ENCODE measurements at places on chromosomes 5 and 9.

DNA sequence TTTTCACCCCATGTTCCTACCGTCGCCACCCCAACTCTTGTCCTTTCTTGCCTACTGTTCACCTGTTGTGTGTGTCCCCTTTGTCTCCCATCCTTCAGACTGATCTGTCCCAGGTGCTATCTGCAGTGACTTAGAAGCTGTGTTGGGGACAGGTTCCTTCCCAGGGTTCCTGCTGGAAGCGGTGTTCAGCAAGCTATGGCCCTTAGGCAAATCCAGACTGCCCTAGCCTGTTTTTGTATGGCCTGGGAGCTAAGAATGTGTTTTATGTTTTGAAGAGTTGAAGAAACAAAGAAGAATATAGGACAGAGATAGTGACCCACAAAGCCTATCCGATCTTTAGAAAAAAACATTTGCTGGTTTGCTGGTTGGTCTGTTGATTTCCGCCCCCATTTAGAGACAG lies 236.4 kb downstream of the GOLPH3 start:
- no peak for DNase-seq

- DNase-seq = no peak
Observed at GRCh38 chr5:35438786-35439185, 178.9 kb upstream of the SPEF2 start.

DNA sequence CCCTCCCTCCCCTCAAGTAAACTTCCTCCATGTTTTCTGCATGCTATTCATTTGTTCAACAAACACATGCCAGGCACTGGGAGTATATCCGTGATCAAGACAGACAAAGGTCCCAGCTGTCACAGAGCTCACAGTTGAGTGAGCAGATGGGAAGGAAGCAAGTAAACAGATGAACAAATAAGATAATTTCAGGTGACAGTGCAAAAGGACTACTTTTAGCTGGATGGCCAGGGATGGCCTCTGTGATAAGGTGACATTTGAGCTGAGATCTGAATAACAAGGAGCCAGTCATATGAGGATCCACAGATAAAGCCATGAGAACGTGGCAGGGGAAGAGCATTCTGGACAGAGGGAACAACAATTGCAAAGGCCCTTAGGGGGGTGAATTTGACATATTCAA lies 121.7 kb upstream of the RAD23B start:
- no peak for DNase-seq

GRCh38 chr9:127767909-127768331 lies 10.5 kb downstream of the SH2D3C start:
- DNase-seq = no peak

GRCh38 chr5:42785756-42786155 lies 25.9 kb downstream of the SELENOP start:
- DNase-seq = no peak

DNA sequence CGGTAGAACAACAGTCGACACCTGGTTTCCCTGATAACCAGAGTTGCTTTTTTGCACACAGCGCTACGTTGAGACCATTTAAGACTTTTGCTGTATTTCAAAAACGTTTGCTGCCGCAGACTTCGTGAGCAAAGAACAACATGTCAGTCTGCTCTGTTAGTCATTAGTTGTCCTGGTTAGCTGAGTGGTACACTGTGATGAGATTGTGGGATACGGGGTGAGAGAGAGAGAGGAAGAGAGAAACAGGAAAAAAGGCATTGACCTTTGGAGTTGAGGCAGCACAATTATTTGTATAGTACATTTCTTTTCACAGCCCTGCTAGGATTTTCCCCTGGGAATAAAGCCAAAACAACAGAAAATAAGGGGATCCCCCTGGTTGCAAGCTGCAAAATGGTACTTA lies 306.1 kb upstream of the WWC1 start:
- no peak for DNase-seq

DNA sequence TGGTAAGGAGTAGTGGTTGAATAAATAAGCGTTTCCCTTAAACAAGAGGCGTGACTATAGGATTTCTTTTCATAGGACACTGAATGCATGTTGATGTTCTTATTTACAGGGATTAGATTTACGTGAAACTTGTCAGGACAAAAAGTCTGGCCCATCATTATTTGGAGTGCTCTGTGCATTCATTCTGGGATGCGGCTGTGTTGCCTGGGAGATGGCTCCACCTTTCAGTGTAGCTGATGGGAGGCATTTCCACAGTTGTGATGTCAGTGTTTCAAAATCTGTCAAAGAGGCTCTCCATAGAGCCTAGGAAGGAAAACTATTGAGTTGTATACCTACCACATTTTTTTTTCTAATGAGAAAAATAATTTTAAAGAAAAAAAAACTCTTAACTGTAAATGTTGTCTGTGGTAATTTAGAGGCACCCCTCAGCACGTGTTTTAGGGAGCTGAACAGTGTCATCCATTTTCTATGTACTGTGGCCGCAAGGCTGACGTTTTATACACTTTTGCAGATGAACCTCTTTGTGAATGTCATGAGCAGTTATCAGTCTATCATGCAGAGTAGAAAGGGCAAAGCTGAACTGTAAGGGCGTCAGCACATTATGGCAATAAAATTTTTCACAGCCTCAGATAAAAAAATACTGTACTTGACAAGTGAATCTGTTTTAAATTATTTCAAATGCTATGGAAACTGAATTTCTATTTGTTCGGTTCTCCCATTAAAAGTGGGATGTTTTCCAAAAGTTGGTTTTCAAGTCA lies 202.7 kb downstream of the PBX3 start:
- no peak for DNase-seq

DNA sequence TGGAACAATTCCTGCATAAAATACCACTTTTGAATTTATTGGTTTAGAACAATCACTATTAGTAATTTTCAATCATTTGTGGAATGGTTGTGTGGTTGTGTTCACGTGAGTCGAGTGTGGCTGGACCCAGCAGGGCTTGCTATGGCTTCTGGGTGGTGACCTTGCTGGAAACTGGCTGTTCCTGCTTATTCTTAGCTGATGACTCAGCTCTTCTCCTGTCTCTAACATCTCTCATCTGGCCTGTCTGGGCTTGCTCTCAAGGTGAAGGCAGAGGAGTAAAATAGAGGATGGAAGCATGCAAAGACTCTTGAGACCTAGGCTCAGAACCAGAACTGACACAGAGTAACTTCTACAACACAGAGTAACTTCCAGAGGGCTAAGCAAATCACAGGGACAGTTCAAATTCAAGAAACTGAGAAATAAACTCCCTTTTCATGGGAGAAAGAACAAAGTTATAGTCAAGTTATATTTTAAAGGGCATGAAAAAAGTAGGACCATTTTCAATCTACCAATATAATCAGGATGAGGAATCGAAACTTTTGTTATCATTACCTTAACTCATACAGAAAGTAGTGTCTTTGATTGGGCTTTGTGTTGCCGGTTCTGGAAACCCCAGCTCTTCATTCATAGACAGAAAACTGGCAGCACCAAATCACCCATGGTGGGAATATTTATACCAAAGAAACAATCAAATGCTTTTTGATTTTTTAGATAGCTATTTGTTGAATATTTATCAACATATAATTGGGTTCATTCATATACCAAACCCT lies 665.1 kb downstream of the CDH18 start:
- DNase-seq = no peak

DNA sequence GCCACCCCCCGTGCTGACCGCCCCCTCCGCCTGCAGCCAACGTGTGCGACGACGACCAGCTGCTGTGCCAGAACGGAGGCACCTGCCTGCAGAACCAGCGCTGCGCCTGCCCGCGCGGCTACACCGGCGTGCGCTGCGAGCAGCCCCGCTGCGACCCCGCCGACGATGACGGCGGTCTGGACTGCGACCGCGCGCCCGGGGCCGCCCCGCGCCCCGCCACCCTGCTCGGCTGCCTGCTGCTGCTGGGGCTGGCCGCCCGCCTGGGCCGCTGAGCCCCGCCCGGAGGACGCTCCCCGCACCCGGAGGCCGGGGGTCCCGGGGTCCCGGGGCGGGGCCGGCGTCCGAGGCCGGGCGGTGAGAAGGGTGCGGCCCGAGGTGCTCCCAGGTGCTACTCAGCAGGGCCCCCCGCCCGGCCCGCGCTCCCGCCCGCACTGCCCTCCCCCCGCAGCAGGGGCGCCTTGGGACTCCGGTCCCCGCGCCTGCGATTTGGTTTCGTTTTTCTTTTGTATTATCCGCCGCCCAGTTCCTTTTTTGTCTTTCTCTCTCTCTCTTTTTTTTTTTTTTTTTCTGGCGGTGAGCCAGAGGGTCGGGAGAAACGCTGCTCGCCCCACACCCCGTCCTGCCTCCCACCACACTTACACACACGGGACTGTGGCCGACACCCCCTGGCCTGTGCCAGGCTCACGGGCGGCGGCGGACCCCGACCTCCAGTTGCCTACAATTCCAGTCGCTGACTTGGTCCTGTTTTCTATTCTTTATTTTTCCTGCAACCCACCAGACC lies 80.2 kb downstream of the NTNG2 start:
- no peak for DNase-seq

DNA sequence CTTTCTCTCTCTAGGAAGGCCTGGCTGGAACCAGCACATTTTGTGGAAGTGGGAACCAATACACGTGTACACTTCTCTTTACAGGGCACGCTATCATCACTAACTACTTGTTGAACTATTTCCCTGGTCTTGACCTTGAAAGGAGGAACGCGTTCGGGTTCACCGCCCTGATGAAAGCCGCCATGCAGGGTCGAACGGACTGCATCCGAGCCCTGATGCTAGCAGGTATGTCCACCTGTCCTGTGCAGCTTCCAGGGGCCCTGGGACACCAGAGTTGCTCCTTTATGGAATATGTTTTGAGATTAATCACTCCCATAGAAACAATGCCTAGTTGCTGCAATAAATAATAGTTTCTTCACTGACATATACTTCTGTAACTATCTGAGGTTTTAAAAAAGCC lies 74.1 kb downstream of the ANKRD33B start:
- DNase-seq = no peak

- no peak for DNase-seq
Observed at GRCh38 chr5:6979061-6979460, 265.8 kb downstream of the TENT4A start.

DNA sequence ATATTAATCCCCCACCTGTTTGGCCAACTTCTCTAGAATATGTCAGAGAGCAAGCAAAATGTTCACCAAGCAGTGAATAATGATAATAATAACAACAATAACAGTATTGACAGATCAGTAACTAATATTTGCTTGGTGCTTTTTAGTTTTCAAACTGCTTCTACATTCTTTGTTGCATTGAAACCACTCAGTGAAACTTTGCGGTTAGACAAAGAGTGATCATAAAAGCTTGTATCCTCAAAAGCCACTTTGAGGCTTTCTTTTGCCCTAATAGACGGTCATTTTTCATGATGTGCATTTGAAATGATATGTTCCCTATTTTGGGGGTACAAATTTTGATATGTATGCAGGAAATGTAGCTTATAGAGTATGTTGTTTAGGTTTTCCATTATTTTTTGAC lies 43.6 kb upstream of the PTGS1 start:
- DNase-seq = no peak

DNA sequence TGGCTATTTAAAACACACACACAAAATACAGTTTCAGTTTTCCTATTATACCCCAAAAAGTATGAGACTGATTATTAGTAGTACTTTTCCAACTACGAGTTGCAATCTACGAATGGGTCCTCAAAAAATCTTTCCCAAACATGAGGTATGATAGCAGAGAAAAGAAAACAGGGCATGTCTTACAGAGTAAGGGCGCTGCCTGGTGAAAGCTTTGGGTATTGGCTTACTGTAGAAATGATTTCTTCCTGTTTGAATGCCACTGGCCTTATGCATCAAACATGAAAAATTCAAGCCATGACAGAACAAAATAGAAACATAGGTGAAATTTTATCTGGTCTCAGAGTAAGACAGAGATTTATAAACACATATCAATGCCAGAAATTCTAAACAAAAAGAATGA lies 448.0 kb downstream of the SPOCK1 start:
- no peak for DNase-seq

DNA sequence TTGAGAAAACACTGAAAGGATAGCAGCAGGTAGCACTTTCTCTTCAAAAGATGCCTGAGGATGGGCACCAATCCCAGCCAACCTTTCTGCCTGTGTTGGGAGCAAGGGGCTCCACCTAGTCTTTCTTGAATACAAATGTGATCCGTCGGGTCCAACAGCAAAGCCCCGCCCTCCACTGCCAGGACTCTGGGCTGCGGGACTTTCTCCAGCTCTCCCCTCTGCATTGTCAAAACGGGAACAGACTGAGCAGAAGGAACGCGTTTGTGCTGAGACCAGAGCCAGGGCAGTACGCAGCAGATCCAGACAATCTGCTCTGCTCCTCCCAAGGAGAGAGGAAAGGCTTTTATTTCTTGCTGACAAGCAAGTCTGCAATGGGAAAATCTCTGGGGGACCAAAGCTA lies 139.7 kb downstream of the SEC61B start:
- no peak for DNase-seq

DNA sequence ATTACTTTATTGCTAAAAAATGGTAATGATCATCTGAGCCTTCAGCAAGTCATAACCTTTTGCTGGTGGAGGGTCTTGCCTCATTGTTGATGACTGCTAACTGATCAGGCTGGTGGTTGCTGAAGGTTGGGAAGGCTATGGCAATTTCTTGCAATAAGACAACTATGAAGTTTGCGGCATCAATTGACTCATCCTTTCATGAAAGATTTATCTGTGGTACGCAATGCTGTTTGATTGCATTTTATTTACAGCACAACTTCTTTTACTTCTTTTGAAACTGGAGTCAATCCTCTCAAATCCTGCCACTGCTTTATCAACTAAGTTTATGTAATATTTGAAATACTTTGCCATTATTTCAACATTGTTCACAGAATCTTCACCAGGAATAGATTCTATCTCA lies 58.3 kb upstream of the ACO1 start:
- DNase-seq = no peak

DNA sequence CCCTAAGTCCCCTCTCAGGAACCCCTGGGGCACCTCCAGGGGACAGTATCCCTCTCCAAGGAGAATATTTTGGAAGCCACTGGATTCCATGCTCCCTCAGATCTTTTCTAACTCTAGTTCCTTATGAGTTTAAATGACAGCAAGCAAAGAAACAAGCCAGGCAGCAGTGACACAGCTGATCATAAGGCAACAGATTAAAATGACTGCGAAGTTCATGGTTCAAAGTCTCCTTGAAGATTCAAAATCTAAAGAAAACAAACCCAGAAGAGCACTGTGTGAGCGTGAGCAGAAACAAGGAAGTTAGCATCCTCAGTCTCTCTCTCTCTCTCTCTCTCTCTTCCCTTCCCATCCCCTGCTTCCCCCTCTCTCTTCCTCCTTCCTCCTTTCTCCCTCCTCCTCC lies 316.7 kb upstream of the SLC30A5 start:
- no peak for DNase-seq

DNA sequence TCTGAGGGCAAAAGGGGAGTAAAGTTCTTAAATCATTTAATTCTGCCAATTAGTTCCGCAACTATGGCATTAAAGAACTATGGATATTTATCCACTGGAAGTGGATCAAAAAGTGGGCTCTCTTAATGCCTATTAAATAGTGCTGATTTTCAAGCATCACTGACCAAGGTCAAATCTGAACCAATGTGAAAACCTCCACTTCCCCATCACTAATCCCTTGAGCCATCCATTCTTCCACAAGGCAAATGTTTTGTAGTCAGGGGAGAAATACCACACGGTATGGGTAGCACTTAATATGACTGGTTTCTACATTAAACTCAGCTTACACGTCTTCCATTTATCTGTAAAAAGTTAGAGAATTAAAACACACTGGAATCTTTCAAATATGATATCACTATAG lies 57.6 kb downstream of the MLLT3 start:
- no peak for DNase-seq

GRCh38 chr9:97548819-97549540 lies 47.5 kb downstream of the TMOD1 start:
- no peak for DNase-seq

GRCh38 chr5:14495301-14495700 lies 86.3 kb upstream of the OTULINL start:
- DNase-seq = no peak

Data from activated T-cell treated with anti-CD3 and anti-CD28 coated beads for 24 hours (primary cell).